ENCODE measurements at places on chromosomes 12 and 14. TPM values are rescaled to one million over a fixed set of nuclear protein-coding genes. Genes with fewer than 3 reads are reported as not detected.

- DNase-seq = no peak
- no peaks in the 10 kb centered on the region for H3K36me3 ChIP-seq
- H3K27ac ChIP-seq = no peak overlapping the region
- no peak overlapping the region for H3K4me3 ChIP-seq
- no peaks in the 10 kb centered on the region for H3K27me3 ChIP-seq
These were observed 186.3 kb downstream of the ALG10 start for GRCh38 chr12:34208331-34209258.

PLEK2 gene
- 203 TPM for total RNA-seq

DNA sequence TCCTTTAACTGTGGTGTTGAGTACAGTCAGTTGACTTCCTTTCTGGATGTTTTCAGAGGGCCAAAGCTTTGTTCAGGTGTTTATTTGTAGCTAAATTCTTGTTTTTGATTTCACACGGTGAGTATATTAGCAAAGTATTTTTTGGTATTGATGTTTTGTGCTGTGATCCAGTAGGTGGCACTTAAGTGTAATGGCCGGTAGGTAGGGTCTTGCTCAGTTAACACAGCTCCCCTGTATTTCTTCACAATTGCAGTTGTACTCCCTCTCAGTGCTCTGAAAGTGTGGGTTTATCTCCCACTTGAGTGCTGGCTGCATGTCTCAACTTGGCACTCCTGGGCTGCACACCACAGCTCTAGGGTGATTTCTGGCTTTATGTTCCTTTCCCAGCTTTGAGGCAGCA, 339.5 kb downstream of the AEBP2 start:
- no peaks in the 10 kb centered on the region for H3K27me3 ChIP-seq
- H3K4me1 ChIP-seq = peaks cover 10% of the 10 kb centered on the region
- H3K4me3 ChIP-seq = no peak overlapping the region
- no peak for DNase-seq

- no peaks in the 10 kb centered on the region for H3K27me3 ChIP-seq
- no peak overlapping the region for H3K27ac ChIP-seq
- H3K36me3 ChIP-seq = no peaks in the 10 kb centered on the region
- no peak overlapping the region for H3K4me3 ChIP-seq
- no peak for DNase-seq
- H3K4me1 ChIP-seq = no peaks in the 10 kb centered on the region
These were observed 27.0 kb downstream of the SLCO1C1 start for GRCh38 chr12:20722142-20722541.

GRCh38 chr12:108983227-108983626, 37.6 kb downstream of the SVOP start:
- no peak overlapping the region for H3K4me3 ChIP-seq
- H3K27me3 ChIP-seq = no peaks in the 10 kb centered on the region
- peak; percentile 5 for DNase-seq
- no peaks in the 10 kb centered on the region for H3K36me3 ChIP-seq

GRCh38 chr14:70317969-70318634, 41.4 kb downstream of the COX16 start:
- no peaks in the 10 kb centered on the region for H3K27me3 ChIP-seq
- no peaks in the 10 kb centered on the region for H3K36me3 ChIP-seq
- H3K4me1 ChIP-seq = peaks cover 11% of the 10 kb centered on the region
- H3K27ac ChIP-seq = no peak overlapping the region
- H3K4me3 ChIP-seq = no peak overlapping the region
- DNase-seq = peak; percentile 87

DNA sequence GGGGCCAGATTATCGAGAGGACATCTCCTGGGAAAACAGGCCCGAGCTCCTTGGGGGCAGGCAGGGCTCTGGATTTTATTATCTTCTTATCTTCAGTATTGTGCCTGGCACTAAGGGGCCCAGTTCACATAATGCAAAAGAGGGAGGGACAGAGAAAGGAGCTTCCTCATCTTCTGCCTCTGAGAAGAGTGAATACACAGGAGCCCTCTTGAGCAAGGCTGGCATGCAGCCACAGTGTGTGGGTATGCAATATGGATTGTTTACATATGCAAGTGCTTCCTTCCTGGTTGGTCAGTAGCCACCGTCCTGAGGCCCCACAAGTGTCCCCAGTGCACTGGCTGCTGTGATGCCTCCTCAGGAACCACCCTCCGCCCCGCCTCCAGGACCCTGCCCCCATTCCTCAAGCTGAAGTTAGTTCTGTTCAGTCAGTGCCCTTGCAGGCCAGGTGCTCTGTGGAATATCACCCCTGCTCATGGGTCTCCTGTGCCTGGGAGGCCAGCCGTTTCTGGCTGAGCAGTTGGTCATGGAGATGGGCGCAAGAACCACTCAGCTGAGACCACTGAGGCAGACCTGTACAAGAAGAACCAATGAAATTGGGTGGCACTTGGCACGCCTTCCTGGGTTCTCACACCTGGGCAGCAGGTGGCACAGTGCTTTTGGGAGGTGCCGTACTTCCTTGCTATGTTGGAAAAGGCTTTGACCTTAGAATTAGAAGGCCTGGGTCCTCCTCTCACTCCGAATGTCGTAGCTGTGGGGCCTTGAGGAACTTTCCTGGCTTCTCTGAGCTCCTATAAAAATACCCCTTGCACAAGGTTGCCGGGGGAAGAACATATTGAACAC, 35.1 kb upstream of the ACTN1 start:
- H3K4me1 ChIP-seq = peaks cover 12% of the 10 kb centered on the region
- no peak overlapping the region for H3K4me3 ChIP-seq
- peak; percentile 83 for DNase-seq
- H3K27me3 ChIP-seq = no peaks in the 10 kb centered on the region
- H3K36me3 ChIP-seq = no peaks in the 10 kb centered on the region

DNA sequence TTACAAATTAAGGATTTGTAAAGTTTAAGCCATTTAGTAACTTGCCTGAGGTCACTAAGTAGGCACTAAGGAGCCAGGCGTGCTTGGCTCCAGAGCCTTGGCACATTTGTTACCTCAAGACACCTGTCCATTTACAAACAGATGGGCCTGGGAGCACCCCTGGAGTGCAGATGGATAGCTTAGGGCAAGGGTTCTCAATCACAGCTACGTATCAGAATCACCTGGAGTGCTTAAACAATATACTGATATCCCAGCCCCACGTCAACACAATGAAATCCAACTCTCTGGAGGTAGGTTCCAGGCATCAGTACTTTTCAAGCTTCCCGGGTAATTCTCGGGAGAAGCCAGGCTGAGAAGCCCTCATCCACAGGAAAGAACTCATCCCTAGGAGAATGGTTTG, 45.4 kb downstream of the SLC8A3 start:
- no peak overlapping the region for H3K27ac ChIP-seq
- no peak overlapping the region for H3K4me3 ChIP-seq
- DNase-seq = no peak

DNA sequence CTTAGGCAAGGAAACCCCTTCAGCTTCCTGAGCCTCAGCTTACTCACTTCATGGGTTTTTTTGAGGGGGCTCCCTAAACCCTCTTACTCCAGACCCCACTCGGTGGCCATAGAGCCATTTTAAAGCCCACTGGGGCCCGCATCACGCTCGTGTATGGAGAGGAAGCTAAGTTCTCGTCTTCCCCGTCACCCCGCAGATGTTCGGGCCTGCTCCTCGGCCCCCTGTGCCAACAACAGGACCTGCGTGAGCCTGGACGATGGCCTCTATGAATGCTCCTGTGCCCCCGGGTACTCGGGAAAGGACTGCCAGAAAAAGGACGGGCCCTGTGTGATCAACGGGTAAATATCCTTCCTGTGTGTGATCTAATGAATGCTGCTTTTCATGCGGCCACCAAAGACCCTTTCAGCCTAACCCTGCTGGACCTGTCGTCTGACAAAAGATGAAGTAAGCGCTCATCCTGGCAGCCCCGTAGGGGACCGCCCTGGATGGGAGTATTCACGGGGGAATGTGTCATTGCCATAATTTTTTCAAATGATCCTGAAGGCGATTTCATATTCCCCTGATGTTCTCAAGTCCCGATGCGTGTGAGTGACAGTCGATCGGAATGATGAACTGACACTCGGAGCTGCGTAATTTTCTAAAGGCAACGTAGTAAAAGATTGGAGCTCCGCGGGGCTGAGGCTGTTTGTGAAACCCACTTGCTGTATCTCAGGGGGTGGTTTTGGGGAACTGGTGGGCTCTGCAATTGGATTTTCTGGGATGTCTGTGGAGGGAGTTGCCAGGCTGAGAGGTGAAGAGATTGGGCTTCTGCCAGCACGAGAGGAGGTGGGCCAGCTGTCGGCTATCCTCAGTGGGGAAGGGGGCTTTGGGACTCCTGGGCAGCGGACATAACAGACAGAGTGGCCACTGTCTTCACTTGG, 5.4 kb downstream of the DLK1 start:
- H3K4me3 ChIP-seq = no peak overlapping the region
- DNase-seq = no peak
- H3K36me3 ChIP-seq = no peaks in the 10 kb centered on the region

DNA sequence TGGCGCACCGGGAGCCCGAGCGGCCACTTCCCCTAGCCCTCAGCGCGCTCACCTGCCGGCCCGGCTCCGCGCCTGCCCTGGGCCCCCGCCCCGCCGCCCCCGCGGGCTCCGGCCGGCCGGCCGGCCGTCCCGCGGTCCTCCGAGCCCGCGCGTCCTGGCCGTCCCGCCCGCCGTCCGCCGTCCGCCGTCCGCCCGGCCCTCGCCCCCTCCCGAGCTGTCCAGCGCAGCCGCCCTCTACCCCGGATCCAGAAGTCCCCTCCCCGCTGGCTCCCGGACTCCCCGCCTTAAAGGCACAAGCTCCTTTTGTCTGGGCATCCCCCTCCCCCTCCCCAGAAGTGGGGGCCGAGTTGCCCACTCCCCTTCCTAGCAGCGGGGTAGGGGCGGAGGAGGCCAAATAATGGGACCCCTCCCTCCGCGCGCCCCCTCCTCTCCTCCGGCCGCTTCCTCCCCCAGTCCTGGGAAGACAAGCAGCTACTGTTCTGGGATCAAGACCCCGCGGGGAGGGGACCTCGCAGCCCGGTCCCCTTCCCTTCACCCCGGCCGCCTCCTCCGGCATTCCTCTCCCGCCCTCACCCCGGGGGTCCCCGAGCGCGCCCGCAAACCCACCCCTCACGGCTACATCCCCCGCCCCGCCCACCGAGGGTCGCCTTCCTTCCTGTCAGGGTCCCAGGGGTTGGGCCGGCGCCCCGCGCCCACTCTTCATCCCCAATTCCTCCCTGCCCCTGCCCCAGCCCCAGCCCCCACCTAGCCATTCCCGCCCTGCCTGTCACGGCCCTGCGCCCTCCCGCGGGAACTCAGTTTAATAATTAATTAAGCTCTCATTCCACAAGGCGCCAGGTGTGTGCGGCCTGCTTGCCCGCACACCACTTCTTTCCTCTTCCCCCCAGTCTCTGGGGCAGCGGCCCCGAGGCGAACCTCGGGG, at the start of gene ADCY6:
Gene ADCY6 (minus strand): TSS at position 236 of the 922 bp plus-strand sequence. CDS start 5,655 bp downstream, outside the sequence.
- H3K36me3 ChIP-seq = no peaks in the 10 kb centered on the region
- peak within 1 kb of the TSS; percentile 98 for H3K27ac ChIP-seq
- peaks cover 46% of the 10 kb centered on the region for H3K4me1 ChIP-seq
- peak; percentile 87 for DNase-seq
- peak within 1 kb of the TSS; percentile 86 for H3K4me3 ChIP-seq

DNA sequence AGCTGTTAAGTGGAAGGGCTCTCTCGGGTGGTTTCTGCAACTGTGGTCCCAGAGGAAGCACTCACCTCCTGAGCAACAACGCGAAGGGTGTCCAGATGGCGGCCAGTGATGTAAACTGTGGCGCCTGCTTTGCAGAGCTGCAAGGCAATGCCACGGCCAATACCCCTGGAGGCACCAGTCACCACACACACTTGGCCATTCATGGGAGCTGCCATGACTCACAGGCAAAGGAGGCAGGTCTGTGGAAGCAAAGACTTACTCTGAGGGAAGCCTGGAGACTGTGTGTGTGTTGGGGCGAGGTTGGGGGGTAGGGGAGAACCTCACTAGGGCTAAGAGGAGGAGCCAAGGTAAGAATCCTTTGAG, 707 bp downstream of the DHRS1 start:
- no peak for DNase-seq
- peak overlapping the region; percentile 93 for H3K27ac ChIP-seq
- peaks cover 20% of the 10 kb centered on the region for H3K4me1 ChIP-seq
- H3K36me3 ChIP-seq = peaks cover 53% of the 10 kb centered on the region
- no peaks in the 10 kb centered on the region for H3K27me3 ChIP-seq

- H3K27me3 ChIP-seq = no peaks in the 10 kb centered on the region
- no peak for DNase-seq
- H3K27ac ChIP-seq = no peak overlapping the region
These were observed 180.7 kb upstream of the SLC38A2 start for GRCh38 chr12:46553266-46553665.

GRCh38 chr14:80456209-80456608, 244.9 kb upstream of the DIO2 start:
- H3K36me3 ChIP-seq = no peaks in the 10 kb centered on the region
- no peaks in the 10 kb centered on the region for H3K27me3 ChIP-seq
- DNase-seq = no peak
- no peak overlapping the region for H3K27ac ChIP-seq

- H3K4me3 ChIP-seq = no peak overlapping the region
- no peaks in the 10 kb centered on the region for H3K4me1 ChIP-seq
- no peaks in the 10 kb centered on the region for H3K27me3 ChIP-seq
- DNase-seq = no peak
These were observed 933.1 kb upstream of the FBXO33 start for GRCh38 chr14:40365305-40365704.

LRP1 gene
- total RNA-seq = 129 TPM

DNA sequence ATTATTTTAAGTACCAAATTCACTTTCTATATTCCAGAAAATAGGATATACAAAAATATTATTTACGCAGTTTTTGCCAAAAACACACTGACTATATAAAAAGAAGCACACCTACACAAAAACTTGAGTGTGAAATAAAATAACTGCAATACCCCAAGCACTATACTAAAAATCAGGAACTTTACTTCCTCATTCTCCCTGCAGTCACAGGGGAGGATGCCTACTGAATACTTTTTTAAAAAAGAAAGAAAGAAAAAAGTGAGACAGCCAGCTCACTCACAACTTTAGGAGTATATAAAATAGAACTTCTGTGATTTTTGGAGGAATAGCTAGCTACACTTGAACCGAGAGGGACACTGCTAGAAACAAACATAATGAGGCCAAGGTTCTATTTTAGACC, 12.2 kb downstream of the RPS6KA5 start:
- DNase-seq = no peak
- H3K4me3 ChIP-seq = no peak overlapping the region
- H3K4me1 ChIP-seq = peaks cover 18% of the 10 kb centered on the region

DNA sequence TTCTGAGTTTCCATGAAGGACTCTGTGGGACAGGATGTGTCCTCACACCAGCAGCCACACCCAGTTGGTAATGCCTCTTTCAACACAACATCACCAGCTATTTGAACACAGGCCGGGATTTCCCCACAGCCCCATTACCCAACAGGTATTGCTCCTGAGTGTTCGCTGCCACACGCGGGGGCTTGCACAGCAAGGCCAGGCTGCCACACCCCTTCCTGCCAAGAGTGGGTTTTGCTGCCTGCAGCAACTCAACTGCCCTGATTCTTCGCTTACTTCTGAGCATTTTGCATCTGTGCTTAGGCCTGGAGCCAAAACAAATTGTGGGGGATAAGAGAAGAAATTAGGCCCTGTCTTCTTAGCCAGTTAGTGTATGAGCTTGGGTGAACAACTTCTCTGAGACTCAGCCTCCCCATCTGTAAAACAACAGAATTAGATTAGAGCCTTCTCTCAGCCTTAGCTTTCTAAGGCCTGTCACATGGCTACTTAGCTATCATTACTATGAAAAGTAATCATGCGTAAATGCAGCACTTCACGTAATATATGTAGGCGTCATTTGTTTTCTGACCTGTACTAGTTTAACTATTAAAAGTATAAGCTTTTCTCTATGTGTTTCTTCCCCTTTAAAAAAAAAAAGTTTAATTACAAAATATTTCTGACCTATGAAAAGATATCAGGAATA, 20.0 kb downstream of the CKAP4 start:
- peaks cover 20% of the 10 kb centered on the region for H3K4me1 ChIP-seq
- no peak overlapping the region for H3K4me3 ChIP-seq
- H3K27ac ChIP-seq = no peak overlapping the region
- H3K27me3 ChIP-seq = no peaks in the 10 kb centered on the region
- peak; percentile 69 for DNase-seq

GALC gene
- total RNA-seq = 32.0 TPM
